ENCODE measurements at places on chromosomes 4 and X. TPM values are rescaled to one million over a fixed set of nuclear protein-coding genes. Genes with fewer than 3 reads are reported as not detected.

The FANCB gene
- total RNA-seq, result 0.53 TPM

The PDCL2 gene
- not detected for total RNA-seq

The EREG gene
- total RNA-seq, result 122 TPM

The FRYL gene
- total RNA-seq, result 26.1 TPM

The SMIM31 gene
- not detected for total RNA-seq

The CITED1 gene
- not detected for total RNA-seq

Data from esophagus squamous epithelium (tissue), 5 donors.